Amygdala (tissue), 56 donors: ENCODE measurements at places on chromosomes 11 and 22.

DNA sequence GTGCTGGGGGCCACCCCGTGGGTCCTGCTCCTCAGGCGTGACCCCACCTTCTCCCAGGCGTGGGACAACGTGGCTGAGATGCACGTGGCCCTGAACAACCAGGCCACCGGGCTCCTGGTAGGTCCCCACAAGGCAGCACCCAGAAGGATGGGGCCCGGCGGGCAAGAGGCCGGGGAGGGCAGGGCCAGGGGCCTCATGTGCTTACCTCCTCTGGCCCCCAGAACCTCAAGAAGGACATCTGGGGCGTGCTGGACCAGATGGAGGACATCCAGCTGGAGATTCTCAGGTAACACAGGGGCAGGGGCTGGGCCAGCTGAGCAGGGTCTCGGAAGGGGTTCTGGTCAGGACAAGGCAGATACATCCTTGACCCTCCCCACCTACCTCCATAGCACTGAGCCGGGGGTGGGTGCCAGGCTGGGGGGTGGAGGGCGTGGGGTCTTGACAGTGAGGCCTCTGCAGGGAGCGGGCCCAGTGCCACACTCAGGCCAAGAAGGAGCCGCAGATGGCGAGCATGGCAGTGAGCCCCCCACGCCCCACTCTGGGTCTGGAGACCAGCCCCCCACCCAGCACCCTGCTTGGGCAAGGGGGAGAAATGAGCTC lies 186.3 kb downstream of the IGLL1 start:
- DNase-seq = no peak

DNA sequence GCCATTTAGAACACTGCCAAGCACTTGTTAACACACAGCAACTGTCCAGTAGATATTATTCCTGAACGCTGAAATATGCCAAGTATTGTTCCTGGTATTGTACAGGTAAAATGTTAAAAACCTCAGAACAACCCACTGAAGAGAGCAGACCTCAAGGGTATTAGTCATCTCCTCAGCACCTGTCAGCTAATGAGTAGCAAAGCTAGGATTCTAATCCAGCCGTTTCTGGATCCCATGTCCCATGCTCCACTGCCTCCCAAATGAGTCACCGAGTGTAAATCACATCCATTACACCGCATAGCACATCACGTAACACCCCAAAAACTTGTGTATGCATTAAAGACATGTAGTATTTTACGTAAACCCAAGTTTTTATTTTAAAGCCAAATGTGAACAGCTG lies 705.4 kb upstream of the TENM4 start:
- no peak for DNase-seq

DNA sequence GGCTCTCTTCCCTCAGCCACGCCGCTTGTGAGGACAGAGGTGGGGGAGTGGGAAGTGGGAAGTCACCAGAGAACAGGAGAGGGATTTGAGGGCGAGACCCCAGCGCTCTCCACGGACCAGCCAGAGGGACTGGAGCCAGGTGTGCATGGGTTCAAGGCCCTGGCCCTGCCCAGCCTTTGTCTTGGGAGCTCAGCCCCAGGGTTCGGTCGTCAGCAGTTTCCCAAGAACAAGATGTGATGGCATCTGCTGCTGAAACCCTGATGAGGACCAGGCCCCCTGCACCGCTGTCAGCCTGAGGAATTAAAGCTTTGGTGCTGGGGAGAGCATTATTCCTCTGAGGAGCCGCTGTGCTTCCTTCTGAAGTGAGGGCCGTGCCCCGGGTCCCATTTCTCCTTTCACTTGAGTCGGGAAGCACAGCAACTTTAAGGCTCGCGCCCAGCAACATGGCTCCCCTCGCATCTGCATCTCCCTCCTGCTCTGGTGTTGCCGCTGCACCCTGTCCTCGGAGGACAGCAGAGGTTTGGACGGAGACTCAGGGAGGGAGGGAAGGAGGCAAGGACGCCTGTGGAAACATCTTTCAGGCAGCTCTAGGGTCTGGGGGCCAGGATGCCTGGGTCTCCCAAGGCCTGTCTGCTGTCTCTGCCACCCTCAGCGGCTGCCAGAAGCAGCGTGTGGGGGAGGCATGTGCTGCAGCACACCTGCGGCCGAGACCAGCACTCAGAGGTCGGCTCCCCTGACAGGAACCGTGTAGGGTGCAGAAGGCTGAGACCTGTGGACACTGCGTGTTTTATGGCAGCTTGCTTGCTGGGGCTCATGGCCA lies 3.8 kb downstream of the IFITM5 start:
- no peak for DNase-seq

- no peak for DNase-seq
Measured at GRCh38 chr22:42623301-42623751, 8.6 kb upstream of the POLDIP3 start.

GRCh38 chr22:45548991-45549761 lies 46.5 kb downstream of the FBLN1 start:
- DNase-seq = no peak

- peak; percentile 32 for DNase-seq
Measured at GRCh38 chr22:29470159-29470855, 9.7 kb upstream of the NEFH start.

DNA sequence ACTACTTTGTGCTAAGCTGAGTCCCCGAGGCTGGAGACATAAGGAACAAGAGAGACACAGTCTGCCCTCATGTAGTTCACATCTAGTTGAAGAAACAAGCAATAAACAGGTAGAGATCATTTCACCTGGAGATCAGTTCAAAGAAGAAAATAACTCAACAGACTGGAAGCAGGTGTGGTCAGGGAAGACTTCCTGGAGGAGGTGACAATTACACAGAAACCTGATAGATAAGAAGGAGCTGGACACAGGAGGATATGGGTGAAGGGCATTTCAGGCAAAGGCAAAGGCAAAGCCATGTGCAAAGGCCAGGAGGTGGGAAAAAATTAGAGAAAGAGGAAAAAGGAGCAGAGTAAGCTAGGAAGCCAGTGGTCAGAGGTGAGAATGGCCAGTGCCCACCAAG lies 115.6 kb downstream of the MN1 start:
- DNase-seq = no peak

GRCh38 chr11:14218728-14219127 lies 140.3 kb downstream of the RRAS2 start:
- no peak for DNase-seq

DNA sequence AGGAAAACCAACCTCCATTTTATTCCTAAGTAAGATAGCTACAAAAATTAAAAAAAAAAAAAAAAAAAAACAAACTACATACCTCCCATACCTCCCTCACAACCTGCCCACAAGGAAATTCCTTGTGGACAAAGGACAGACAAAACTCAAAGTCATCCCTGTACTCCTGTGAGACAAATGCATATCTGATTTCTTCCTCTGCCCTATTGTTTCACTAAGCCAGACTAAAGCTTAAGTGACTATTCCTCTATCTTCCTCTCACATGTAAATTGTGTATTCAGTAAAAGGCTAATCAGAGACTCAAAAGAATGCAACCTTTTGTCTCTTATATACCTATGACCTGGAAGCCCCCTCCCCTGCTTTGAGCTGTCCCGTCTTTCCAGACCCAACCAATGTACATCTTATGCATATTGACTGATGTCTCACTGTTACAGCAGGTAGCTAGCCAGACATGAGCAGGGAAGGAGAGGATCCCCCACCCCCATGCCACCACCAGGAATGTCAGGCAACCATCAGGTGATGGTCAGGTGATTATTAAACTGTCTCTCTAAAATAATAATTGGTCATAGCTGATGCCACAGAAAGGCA lies 289.4 kb downstream of the SBF2 start:
- DNase-seq = no peak

DNA sequence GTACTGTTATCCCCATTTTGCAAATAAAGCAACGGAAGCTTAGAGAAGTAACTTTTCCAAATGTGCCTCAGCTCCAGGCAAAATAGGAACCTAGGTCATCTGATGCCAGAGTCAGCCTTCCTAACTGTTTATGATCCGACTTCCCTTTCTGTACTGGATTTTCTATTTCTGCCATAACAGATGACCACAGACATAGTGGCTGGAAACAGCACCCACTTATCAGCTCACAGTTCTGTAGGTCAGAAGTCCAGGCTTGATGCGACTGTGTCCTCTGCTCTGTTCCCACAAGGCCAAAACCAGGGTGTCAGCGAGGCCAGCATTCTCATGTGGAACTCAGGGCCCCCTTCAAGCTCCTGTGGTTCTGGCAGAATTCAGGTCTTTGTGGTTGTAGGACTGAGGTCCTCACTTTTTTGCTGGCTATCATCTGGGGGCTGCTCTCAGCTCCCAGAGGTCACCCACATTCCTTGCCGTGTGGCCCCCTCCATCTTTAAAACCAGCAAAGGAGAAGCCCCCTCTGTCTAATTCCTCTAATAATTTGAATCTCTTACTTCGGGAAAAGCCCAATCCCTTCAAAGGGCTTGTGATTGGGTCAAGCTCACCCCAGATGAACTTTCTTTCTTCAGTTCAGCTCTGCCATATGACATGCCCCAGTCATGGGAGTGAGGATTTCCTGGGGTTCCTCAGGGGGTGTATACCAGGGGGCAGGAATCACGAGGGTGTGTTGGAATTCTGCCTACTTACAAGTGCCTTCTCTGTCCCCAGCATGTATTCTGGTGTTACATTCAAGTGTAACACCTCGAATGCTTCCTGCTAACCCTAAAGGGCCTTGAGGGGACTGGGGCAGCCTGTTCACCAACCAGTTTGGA lies 15.3 kb downstream of the KCNJ5 start:
- no peak for DNase-seq

- DNase-seq = no peak
Measured at GRCh38 chr22:28115426-28115825, 196.4 kb upstream of the PITPNB start.

DNA sequence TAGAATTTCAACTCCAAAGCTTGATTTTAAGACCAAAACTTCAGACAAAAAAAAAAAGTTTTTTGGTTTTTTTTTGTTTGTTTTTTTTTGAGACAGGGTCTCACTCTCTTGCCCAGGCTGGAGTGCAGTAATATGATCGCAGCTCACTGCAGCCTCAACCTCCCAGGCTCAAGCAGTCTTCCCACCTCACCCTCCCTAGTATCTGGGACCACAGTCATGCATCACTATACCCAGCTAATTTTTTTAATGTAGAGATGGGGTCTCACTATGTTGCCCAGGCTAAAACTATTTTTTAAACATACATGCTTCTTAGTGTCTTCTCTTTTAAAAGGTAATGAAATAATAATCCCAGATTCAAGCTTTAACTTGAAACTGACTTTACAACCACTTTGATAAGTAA lies 35.4 kb upstream of the GRK2 start:
- no peak for DNase-seq

- DNase-seq = no peak
Measured at GRCh38 chr11:119758291-119758690, 29.3 kb upstream of the NECTIN1 start.

- no peak for DNase-seq
Measured at GRCh38 chr11:44519989-44520737, 45.3 kb upstream of the CD82 start.

- no peak for DNase-seq
Measured at GRCh38 chr11:34128824-34129223, 23.4 kb downstream of the NAT10 start.
